ENCODE measurements at places on chromosomes 2 and 18.

DNA sequence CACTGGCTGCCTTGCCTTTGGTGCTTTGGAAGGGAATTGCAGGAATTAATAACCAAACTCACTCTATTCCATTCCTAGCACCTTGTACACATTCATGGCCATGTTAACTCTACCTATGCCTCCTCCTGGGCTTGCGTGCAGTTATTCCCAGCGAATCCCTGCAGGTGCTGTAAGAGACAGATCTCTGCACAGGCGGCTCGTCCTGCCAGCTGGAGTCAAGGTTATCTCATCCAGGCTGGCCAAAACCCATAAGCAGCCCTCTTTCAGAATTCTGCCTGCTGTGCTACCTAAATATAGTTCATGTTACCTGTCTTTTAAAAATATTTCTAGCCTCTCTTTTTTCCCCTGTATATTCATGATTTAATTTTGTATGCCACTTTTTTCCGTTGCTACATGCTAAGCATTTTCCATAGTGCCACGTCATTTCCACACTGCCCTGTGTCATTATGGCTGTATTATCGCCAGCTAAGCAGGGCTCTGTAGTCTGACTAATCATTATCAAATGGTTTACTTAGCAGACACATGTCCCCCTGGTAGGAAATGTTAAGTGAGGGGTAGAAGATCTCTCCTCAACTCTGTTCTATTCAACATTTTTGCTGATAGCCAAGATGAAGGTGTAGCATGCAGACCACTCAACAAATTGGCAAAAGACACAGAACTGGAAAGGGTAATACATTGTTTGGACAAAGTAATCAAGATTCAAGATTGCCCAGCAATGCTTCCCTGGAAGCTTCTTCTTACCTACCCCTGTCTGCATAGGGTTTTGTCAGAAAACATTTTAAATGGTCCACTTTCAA is 79.7 kb upstream of the TAF1B start:
- DNase-seq = peak; percentile 63

DNA sequence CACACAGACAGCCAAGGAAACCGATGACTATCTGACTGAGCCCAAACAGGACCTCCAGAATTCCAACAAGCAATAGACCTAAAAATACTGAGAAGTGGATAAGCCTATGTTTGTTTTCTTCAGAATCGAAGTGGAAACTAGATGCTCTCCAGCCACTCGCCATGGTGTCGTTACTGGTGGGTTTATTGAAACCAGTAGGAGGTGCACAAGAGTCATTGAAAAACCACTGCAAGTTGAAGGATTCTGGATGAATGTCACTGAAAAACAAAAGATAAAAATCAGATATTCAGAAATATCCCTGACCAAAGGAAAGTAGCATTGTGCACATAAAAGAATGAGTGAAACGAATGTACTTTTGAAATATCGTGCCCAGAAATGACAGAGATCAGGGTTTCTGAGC is 15.3 kb downstream of the TM4SF20 start:
- DNase-seq = no peak

DNA sequence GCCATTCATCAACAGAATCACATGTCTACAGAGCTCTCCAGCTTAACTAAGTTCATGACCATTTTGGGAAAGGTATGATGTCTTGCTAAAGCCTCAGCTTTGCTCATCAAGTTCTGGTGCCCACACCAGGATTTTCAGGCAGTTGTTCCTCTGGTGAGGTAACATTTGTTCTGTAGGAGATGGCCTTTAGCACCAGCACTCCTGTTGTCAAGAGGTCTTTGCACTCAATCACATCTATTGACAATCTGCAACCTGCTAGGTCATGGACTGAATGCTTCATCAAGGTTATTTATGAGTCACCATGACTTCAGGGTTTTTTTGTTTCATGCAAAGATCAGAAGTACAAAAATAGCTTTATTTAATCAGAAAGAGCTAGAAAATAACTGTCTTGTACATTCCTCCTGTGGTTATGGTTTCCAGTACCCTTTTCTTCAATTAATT is 36.6 kb upstream of the VIT start:
- DNase-seq = no peak

- DNase-seq = no peak
These were observed 906.7 kb downstream of the NRXN1 start for GRCh38 chr2:50125246-50125645.

DNA sequence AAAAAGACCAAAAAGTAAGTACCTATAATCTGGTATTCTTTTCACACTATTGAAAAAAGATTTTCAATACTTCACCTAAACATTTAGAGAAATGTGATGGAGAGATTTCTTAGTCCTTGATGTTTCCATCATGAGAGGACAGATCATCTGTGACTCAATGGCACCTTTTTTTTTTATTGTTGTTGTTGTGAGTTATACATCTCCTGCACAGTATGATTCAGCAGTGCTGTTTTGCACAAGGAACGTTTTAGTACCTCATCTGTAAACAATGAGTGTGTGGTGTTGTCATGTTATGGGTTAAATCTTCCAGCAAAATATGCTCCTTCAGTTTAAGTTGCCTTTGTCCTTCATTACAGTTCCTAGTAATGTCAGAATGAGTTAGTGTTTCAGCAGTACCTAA is 2.2 kb downstream of the KIAA1328 start:
- no peak for DNase-seq

- DNase-seq = no peak
These were observed 78.1 kb upstream of the KIF5C start for GRCh38 chr2:148796735-148797512.

DNA sequence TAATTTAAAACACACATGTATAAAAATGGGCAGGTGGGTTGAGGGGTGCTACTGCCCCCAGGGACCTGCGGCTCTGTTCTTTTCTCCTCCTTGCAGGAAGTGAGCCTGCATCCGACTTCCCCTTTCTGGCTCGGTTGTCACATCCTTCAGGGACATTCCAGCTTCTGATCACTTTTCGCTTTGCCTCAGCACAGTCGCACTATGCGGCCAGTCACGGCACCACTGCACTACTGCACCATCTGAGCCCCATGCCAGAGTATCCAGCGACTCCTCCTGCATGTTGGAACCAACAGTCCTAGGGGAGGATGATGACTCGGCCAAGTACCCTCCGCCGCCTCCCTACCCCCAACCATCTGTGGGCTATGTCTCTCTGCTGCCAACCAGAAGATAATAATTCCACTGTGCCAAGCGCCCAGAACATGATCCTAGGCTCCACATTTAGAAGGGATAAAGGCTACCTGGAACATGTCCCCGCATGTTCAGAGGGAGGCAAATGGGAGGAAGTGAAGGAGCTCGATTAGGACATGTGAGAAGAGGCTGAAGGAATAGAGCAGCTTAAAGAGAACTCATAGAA is 17.6 kb downstream of the CDC42EP3 start:
- DNase-seq = no peak

GRCh38 chr18:2967357-2967756 is 45.6 kb downstream of the LPIN2 start:
- no peak for DNase-seq

DNA sequence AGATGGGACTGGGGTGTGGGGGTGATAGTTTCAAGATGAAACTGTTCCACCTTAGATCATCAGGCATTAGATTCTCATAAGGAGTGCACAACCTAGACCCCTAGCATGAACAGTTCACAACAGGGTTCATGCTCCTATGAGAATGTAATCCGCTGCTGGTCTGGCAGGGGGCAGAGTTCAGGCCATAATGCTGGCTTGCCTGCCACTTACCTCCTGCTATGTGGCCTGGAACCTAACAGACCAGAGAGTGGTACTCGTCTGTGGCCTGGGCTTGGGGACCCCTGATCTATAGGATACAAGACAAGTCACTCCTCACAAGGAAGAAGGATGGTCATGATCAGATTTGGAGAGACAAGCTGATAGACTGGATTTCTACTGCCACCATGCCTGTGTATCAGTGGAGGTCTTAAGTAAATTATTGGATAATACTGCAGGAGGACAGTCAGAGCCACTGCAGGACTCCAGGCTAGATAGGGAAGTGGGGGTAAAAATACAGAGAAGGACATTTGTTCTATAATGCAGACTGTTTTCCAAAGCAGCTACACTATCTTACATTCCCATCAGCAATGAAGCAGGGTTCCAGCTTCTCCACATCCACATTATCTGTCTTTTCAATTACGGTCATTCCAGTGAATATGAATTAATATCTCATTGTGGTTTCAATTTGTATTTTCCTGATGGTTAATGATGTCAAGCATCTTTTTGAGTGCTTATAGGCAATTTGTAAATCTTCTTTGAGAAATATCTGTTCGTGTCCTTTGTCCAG is 28.8 kb upstream of the APOB start:
- no peak for DNase-seq

- DNase-seq = no peak
These were observed 95.2 kb downstream of the PDCL3 start for GRCh38 chr2:100658017-100658416.

GRCh38 chr18:61079714-61080113 is 253.5 kb upstream of the CDH20 start:
- DNase-seq = no peak

DNA sequence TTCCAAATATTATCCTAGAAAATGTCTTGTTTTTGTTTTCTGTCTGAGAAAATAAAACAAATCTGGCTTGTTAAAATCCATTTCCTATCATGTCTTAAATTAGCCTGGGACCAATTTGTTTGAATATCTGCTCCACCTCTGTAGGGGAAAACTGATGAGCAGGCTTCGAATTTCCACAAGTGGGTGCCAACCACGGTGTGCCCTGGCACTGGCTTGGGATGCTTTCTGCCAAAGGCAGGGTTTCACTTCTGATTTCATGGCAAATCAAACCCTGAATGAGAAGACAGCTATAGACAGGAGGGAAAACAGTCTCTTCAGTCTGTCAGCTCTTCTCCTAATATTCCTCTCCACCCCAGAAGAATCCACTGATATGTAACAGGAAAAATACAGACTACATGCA is 33.7 kb upstream of the STAT4 start:
- no peak for DNase-seq

DNA sequence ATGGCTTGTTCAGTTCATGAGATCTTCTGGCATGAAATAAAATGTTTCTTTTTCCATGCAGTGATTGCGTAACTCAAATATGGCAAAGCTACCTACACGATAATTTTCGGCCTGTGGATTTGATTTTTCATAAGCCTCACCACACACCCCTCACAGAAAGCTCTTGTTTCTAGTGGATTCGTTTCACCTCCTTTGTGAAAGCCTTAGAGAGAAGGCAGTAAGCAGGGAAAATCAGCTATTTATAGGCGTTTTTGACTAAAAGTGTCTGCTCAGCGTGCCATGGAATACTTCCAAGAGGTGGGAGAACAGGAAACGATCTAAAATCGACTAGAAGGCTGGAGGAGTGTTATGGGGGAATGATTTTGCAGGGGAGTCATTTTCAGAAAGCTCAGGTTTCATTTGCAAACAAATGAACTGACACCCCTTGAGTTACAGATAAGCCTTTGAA is 417.9 kb downstream of the TGIF1 start:
- no peak for DNase-seq

DNA sequence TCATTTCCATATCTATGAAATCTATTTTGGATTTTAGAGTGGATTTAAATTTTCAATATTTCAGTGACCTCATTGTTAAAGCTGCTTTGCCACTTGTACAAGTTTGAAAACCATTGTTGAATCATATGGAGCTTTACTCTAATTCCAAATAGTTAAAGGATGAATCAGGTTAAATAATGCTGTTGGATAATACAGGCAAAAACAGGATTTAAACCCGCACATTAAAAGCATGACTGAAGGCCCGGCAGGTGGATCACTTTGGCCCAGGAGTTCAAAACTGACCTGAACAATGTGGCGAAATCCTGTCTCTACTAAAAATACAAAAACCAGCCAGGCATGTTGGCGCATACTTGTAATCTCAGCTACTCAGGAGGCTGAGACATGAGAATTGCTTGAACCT is 68.3 kb downstream of the RIF1 start:
- no peak for DNase-seq
